ENCODE measurements at places on chromosomes 7 and 10.
A peak's percentile ranks its signal among the peaks of the same experiment; 100 is the strongest.

DNA sequence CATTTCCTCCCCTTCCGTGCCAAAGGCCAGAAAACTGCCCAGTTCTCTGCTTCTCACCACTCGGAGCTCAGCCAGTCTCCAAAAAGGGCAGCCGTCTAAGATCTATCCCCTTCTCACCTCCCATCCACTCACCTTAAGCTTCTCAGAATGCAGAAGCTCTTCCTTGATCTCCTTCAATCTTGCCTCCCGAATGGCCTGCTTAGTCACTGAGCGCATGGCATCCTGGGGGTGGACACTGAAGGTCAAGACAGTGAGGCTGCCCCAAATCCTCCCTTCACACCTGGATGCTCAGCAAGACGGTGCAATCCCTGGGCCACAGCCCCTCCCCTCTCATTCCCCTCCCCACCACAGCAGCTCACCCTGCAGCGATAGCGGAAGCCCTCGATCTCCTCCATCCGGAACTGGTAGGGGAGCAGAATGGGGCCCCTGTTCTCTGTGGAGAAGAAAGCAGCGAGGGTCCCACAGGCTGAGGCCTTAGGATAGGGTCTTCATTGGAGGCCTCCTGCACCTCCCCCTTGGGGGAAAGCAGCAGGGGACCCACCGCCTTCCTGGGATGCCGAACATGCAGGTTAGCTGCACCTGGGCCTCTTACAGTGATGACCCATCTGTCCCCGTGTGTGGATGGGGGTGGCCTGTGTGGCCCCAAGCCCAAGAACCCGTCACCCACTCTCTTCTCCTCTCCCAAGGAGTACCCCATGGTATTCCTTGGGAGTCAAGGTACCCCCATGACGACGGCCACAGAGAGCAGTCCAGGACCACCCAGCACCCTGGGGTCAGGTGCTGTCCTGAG, 4.7 kb downstream of the DDX56 start:
- no peak for DNase-seq

GRCh38 chr7:64630496-64630895, 35.4 kb upstream of the ZNF107 start:
- DNase-seq = no peak

GRCh38 chr10:99827936-99828335, 45.5 kb downstream of the ABCC2 start:
- DNase-seq = peak; percentile 53

DNA sequence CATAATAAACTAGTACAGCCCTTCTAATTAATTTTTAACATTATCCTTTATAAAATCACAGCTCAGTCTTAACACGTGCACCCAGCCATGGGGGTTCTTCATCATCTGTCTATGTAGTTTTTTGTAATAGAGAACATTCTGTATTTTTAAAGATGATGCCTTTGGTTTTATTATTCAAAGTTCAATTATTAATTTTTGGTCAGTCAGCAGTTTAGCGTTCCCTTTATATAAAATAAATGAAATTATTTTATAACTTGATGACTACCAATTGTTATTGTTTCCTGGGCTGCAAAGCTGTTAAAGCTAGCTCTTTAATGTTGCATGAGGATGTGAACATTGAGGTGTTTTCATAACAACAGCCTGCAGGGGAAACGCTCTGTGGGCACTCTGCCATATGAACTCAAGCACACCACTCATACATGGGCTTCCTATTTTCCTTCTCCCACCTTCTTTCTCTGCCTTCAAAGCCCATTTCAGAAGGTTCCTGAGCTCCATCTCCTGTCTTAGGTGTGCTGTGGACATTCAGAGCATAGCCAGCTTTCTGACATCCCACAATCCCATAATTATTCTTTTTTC, 172.0 kb upstream of the YAE1 start:
- no peak for DNase-seq

- DNase-seq = no peak
Observed at GRCh38 chr10:124678557-124679240, 65.5 kb downstream of the FAM53B start.

GRCh38 chr7:41573443-41573842, 129.4 kb downstream of the INHBA start:
- DNase-seq = no peak

GRCh38 chr10:92789786-92790185, 58.5 kb upstream of the EXOC6 start:
- no peak for DNase-seq

DNA sequence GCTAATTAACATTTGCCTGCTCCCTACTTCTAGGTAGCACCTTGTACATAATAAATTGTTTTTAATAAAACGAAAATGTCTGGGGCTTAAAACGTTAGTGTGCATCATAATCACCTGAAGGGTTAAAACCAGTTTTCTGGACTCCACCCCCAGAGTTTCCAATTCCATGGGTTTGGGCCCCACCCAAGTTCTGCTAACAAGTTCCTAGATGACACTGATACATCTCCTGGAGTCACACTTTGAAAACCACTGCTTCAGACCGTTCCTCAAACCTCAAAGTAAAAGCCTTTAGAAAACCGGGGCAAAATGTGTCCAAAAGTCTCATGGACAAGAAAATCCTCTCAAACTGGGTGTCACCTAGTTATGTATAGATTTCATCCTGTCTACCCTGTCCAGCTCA, 9.3 kb downstream of the OSBPL3 start:
- no peak for DNase-seq

- DNase-seq = no peak
Observed at GRCh38 chr10:61350794-61351193, 102.4 kb downstream of the TMEM26 start.
